ENCODE measurements at places on chromosomes 12 and 14. TPM values are rescaled to one million over a fixed set of nuclear protein-coding genes. Genes with fewer than 3 reads are reported as not detected.

Gene YEATS4
- 30.1 TPM for total RNA-seq

Gene SSPN
- 3.1 TPM for total RNA-seq

Gene KRT8
- total RNA-seq, result 172 TPM

Gene ERBB3
- total RNA-seq, result 35.2 TPM

Gene LIMA1
- 203 TPM for total RNA-seq

Gene LRRK2
- 0.34 TPM for total RNA-seq

Gene TRPV4
- 3.6 TPM for total RNA-seq

Gene SERPINA9
- not detected for total RNA-seq

Gene HCAR2
- total RNA-seq, result 4.5 TPM

Gene CACNA2D4
- 0.07 TPM for total RNA-seq

Gene MARK3
- 93.6 TPM for total RNA-seq

Gene CDKN3
- 0.28 TPM for total RNA-seq

Gene ATG14
- 15.9 TPM for total RNA-seq

Gene PTPN6
- total RNA-seq, result 17.4 TPM

Gene AMN
- total RNA-seq, result 2.0 TPM

Gene CAPZA3
- not detected for total RNA-seq

Gene TAS2R14
- 0.68 TPM for total RNA-seq

Gene BBOF1
- 1.7 TPM for total RNA-seq

Gene LUM
- total RNA-seq, result under 0.01 TPM

Gene RERGL
- total RNA-seq, result not detected

Gene SPIC
- not detected for total RNA-seq

Gene POTEG
- total RNA-seq, result not detected

Gene KIF26A
- total RNA-seq, result 0.14 TPM

Gene LBHD2
- total RNA-seq, result not detected

Gene PTPRO
- total RNA-seq, result 0.07 TPM

Gene KRT2
- total RNA-seq, result not detected

Gene SLC24A4
- under 0.01 TPM for total RNA-seq

Gene MUCL1
- not detected for total RNA-seq

Gene DICER1
- 56.6 TPM for total RNA-seq

Gene PPP4R4
- total RNA-seq, result 17.4 TPM

Gene AQP6
- not detected for total RNA-seq

Gene SLCO1A2
- total RNA-seq, result not detected

Gene TOMM20L
- not detected for total RNA-seq

Gene EPYC
- total RNA-seq, result not detected

All from nasal cavity respiratory epithelium epithelial cell of viscerocranial mucosa (primary cell).